Fibroblast of skin of abdomen (primary cell): ENCODE measurements at places on chromosomes 6 and 20.
A peak's percentile ranks its signal among the peaks of the same experiment; 100 is the strongest.

- DNase-seq: no peak
Measured at GRCh38 chr20:16699293-16699692, 30.5 kb upstream of the SNRPB2 start.

GRCh38 chr6:431986-432385 is 40.4 kb downstream of the IRF4 start:
- no peak for DNase-seq

- no peak for DNase-seq
Measured at GRCh38 chr20:38219006-38219950, 41.3 kb downstream of the KIAA1755 start.

GRCh38 chr6:15063253-15063853 is 182.5 kb upstream of the JARID2 start:
- peak; percentile 12 for DNase-seq

DNA sequence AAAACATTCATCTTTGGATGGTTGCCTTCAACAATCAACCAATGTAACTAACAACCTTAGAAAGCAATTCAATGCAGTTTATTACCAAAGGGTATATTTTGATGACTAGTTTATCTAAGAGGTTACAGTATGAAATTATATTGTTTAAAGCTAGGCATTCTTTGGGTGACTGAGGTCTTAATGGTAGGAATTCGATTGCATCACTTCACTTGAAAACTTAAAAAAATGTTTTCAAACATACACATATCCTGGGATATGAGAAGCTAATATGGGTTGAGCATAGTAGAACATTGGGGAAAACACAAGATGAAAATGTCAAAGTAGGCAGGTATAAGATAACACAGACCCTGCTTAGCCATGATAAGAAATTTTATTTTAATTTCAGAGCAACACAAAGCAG is 144.6 kb upstream of the BMP5 start:
- DNase-seq: no peak

- peak; percentile 3 for DNase-seq
Measured at GRCh38 chr6:27375613-27376079, 12.9 kb upstream of the ZNF391 start.

- no peak for DNase-seq
Measured at GRCh38 chr6:42226645-42227143, 9.0 kb upstream of the MRPS10 start.

GRCh38 chr6:41371461-41371991 is 36.1 kb downstream of the NCR2 start:
- peak; percentile 48 for DNase-seq

- no peak for DNase-seq
Measured at GRCh38 chr6:38182426-38182825, 362.9 kb downstream of the ZFAND3 start.

GRCh38 chr6:168052291-168052891 is 26.6 kb downstream of the FRMD1 start:
- DNase-seq: no peak

GRCh38 chr6:140073456-140073855 is 699.0 kb upstream of the CITED2 start:
- peak; percentile 87 for DNase-seq

DNA sequence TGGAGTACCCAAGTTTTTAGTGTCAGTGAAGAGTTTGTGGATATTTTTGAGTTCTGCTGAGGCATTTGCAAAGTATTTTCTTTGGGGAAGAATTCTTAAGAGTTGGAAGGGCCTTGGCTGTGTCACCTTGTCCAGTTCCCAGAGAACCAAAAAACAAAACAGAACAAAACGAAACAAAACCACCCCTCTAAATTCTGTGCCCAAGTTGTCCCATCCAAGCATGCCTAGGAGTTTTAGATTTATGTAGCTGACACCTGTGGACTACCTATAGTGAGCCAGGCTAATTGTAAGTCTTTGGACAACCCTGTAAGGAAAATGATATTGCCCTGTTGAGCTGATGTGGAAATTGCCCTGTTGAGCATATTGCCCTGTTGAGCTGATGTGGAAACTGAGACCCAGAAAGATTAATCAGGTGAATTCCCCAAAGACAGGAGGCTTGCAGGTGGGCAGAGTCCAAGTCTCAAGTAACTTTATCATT is 1.0 kb upstream of the ECI2 start:
- no peak for DNase-seq

DNA sequence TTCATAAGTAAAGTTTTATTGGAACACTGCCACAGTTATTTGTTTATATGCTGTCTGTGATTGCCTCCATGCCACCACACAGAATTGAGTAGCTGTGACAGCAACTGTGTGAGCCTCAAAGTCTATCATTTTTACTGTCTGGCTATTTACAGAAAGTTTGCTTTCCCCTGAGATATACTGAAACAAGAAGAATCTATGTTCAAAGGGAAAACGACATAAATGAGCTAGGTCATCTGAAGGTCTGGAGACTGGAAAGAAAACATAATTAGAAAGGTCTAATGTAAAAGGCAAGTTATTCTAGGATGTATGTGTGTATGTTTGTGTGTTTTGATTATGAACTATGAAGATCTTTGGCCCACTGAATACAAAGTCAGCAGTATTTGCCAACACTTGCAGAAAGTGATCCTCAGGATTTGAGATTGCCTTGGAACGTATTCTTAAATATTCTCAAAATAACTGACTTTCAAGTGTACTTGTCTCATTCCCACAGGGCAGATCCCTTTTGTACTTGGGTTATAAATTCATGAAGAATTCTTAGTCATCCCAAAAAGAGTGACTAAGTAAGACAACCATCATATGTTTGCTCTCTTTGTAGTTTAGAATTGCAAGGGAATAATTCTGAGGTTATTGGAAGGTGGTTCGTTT is 677.7 kb downstream of the DOK5 start:
- peak; percentile 24 for DNase-seq

GRCh38 chr20:22320245-22320915 is 264.0 kb downstream of the FOXA2 start:
- no peak for DNase-seq

GRCh38 chr6:107729098-107729497 is 95.0 kb downstream of the SCML4 start:
- no peak for DNase-seq

DNA sequence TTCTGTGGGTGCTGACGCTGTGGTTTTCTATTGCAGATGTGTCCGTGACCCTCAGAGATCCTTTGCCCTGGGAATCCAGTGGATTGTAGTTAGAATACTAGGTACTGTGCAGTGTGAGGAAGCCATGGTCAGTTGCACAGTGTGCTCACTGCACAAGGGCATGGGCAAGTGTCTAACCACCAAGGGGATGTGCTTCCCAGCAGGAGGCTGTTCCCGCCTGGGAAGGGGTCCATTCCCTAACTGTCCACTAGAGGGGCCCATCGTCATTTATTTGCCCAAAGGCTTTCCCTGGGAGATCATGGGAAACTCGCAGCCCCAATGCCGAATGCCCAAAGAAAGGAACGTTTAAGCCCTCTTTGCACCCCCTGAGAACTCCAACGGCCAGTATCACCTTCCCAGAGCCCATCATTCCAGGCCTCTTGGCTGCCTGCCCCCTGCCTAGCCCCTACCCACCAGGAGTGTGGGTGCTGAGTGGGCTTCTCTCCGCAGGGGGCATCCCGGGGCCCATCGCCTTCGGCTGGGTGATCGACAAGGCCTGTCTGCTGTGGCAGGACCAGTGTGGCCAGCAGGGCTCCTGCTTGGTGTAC is 26.2 kb downstream of the SLCO4A1 start:
- peak; percentile 71 for DNase-seq

DNA sequence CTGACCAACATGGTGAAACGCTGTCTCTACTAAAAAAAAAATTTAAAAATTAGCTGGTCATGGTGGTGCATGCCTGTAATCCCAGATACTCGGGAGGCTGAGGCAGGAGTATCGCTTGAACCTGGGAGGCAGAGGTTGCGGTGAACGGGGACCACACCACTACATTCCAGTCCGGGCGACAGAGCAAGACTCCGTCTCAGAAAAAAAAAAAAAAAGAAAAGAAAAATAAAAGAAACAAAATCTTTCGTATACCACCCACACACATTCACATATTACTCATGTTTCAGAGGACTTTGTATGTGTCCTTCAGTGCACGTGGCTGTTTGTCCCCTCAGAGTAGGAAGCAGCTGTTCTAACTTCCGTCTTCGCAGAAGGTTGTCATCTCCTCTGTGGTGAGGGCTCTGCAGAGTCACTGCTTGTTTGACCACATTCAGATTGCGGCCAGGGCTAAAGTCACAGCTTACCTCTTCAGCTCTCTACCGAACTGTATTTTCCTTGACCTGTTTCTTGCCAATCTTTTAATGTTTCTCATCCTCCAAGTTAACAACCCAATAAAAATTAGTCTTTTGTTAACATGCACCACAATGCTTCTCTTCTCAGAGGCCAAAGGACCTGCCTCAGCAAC is 36.6 kb upstream of the HIVEP1 start:
- no peak for DNase-seq

DNA sequence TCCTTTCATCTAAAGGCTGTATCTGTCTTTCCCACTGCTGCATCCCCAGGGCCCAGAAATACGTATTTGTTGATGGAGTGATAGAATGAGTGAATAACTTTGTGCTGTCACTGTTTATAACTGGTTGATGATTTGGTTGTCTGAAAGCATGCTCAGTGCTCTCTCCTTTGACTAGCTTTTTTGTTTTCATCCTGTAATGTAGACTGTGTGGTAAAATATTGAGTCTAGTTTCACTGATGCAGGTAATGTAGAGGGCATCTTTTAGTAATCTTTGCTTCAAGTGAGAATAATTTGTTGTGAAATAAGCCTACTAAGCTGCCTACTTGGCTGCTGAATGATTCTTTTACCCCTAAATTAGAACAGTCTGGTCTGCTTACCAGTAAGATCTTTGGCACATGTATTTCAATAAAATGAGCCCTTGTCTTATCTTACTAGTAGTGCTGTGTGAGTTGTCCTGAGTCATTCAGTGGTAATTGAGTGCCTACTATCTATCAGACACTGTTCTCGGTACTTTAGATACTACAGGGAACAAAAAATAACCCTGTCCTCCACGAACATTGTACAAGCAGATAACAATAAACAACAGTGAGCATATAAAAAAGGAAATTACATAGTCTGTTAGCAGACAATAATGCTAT is 39.9 kb downstream of the MAPK14 start:
- DNase-seq: no peak

DNA sequence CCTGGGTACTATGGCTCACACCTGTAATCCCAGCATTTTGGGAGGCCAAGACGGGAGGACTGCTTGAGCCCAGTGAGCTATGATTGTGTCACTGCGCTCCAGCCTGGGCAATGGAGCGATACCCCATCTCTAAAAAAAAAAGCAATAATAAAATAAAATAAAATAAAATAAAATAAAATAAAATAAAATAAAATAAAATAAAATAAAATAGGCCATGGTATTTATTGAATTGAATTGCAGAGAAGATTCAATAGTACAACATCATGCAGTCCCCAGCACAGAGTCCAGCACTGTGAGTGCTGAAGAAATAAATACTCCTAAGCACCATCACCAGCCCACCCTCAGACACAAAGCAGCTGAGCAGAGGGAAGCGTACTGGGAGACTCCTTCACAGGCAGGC is 144.7 kb downstream of the RALGAPA2 start:
- DNase-seq: no peak

DNA sequence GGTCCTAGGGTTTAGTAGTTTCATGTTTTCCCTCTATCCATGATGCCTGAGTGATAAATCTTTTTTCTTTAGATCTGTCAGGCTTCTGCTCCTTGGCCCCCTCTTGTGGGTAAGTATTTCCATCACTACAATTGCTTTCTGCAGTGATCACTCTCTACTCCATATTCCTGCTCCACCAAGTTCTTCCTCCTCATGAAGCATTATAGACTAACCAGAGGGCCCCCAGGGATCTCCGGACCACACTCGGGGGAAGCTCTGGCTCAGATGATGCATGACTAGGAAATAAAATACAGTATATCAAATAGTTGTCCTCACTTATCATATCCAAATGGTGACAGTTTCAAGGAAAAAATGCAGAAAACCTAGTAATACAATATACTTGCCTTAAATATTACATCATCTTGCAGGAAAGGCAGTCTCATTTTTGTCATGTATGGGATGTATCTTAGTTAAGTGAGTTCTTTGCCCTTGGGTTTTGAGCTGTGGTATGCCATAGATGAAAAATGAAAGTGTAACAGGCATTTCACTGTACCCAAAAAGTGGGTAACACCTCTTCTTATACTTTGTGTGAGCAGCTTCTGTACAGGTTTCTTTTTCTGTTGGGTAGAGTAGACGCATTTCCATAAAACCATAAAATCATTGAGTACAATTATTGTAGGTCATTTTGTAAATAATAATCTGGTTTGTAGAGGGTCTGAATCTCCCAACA is 200.9 kb upstream of the EYA4 start:
- peak; percentile 23 for DNase-seq

- DNase-seq: peak; percentile 2
Measured at GRCh38 chr6:76026101-76026500, 46.4 kb downstream of the IMPG1 start.

- no peak for DNase-seq
Measured at GRCh38 chr6:168374051-168374502, 54.5 kb upstream of the DACT2 start.

DNA sequence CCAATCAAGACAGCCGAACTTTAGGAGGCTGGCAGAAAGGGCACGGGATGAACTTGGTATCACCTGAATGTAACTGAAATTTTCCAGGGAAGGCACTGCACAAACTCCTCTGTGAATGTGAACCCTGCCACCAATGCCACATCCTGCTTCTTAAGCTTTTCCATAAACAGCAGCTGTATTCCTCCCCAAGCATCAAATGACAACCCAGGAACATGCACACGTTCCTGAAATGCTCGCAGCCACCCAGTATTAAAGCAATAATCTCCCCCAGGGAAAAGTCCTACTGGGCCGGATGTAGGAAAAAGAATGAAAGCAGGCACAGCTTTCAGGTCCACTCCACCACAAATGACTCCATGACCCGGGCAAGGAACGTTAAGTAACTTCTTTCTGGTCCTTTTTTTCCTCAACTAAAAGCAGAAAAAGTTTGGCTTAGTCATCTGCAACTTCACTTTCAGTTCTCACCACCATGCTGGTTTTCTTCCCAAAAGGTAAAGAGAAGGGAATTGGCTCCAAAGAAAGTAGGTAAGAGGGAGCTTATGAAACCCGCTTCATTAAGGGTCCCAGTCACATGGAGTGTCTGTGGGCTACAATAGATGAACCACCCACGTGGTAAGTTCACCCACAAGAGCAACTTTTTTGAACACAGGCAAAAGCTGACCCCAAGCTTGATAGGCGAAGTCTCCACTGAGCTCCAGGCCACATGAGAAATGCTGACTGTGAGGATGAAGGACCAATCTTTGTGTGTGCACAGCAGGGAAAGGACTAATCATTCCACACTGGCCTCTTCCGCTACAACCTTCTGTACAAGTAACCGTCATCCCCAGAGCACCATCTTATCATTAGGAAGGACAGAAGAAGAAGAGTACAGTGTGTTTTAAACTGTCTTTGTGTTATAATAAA is 90.1 kb downstream of the HIVEP2 start:
- DNase-seq: no peak

DNA sequence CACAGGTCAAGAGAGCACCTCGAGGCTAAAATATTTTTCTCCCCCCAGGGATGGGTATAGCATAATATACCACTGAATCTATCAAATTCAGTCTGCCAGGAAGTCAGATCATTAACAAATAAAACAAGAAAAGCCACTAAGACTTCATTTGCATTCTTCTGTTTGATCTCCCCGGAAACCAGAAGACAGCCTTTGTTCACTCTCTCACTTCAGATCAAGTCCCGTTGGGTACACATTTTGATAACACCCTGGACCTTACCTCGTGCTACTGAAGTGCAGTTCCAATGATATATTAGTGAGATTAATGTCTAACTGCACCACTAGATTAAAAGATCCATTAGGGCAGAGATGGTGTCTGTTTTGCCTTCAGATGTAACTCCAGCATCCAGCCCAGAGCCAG is 157.7 kb upstream of the B3GAT2 start:
- DNase-seq: no peak

GRCh38 chr20:39660965-39661364 is 698.8 kb downstream of the DHX35 start:
- DNase-seq: no peak
